ENCODE measurements at places on chromosomes 1 and 21.

- DNase-seq, result peak; percentile 67
Measured at GRCh38 chr1:238061967-238062613, 171.4 kb upstream of the ZP4 start.

- no peak for DNase-seq
Measured at GRCh38 chr1:30627994-30628393, 95.4 kb downstream of the MATN1 start.

DNA sequence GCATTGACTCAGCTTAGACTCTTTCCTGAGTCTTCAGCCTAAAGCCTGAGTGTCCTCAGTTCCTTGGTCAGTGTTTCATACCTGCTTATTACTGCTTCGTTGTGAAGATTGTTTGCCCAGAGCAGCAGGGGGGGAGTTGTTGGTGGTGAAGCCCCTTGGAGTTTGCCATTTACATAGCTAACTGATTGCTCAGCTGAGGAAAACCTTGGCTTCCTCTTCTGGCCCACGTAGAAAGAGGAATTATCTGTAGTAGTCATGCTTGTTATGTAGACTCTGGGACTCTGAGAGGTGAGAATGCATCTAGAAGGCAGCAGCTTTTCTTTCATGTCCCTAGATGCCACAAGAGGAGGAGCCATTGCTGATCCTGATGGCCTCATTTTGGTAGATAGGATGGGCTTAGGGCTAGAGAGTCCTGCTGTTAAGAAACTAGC is 125.9 kb downstream of the MAST2 start:
- peak; percentile 64 for DNase-seq

GRCh38 chr1:117416546-117417125 is 49.4 kb downstream of the MAN1A2 start:
- no peak for DNase-seq

DNA sequence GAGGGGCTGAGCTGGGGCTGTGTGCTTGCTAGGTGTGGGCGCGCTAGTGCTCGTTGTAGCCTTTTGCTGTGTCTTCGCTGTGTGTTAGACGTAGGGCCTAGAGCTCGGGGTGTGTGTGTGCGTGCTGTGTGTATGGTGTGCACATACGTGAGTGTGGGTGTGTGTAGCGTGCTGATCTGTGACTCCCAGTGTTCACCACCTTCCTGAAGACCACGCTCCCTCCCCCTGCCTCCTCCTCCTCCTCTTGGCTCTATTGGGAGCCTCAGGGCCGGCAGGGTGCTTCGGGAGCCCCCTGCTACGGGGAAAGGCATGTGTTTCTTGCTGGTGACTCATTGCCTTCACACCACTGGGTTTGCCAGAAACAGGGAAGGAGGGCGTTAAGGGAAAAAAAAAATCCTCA is 9.4 kb upstream of the KCNC4 start:
- peak; percentile 49 for DNase-seq

GRCh38 chr1:10818262-10819197 is 22.1 kb upstream of the CASZ1 start:
- no peak for DNase-seq

GRCh38 chr21:44944596-44944995 is 4.8 kb downstream of the SLX9 start:
- DNase-seq, result no peak

DNA sequence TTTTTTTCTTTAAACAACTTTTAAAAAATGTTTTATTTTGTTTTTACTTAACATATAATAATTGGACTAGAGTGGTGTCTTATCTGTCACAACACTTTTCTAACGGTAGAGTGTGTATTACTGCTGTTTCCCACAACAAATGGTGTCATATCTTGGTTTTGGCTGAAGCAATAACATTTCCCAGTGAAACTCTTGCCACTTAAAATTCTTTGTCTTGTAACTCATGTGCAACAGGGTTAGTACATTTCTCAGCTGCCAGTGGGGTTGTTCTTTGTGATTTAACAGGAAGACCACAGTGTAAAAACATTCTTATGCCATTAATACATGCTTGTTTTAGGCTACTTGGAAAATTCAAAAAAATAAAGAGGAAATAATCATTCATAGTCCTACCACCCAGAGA is 43.5 kb downstream of the ALPL start:
- DNase-seq, result peak; percentile 97

All from fibroblast of skin of scalp (primary cell).